ENCODE measurements at places on chromosomes 2 and 18.
A peak's percentile ranks its signal among the peaks of the same experiment; 100 is the strongest.

GRCh38 chr2:24682304-24682703 lies 110.9 kb downstream of the PTRHD1 start:
- peak; percentile 57 for ATAC-seq

DNA sequence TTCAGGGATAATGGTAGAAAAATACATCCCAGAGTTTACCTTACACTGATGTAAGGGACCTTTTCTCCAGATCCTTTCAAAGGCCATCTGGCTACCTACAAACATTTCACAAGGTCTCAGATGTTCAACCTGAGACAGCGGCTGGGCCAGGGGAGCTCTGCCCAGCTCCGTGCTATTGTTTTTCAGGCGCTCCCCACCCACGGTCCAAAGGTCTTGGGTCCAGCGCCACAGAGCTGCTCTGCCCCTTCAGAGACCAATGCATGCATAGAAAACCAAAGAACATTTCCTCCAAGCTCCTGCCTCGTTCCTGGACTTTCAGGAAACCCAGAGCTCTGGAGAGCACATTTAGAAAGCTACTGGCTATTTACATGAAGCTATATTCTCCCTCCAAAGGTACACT lies 40.3 kb downstream of the COPS8 start:
- no peak for ATAC-seq

DNA sequence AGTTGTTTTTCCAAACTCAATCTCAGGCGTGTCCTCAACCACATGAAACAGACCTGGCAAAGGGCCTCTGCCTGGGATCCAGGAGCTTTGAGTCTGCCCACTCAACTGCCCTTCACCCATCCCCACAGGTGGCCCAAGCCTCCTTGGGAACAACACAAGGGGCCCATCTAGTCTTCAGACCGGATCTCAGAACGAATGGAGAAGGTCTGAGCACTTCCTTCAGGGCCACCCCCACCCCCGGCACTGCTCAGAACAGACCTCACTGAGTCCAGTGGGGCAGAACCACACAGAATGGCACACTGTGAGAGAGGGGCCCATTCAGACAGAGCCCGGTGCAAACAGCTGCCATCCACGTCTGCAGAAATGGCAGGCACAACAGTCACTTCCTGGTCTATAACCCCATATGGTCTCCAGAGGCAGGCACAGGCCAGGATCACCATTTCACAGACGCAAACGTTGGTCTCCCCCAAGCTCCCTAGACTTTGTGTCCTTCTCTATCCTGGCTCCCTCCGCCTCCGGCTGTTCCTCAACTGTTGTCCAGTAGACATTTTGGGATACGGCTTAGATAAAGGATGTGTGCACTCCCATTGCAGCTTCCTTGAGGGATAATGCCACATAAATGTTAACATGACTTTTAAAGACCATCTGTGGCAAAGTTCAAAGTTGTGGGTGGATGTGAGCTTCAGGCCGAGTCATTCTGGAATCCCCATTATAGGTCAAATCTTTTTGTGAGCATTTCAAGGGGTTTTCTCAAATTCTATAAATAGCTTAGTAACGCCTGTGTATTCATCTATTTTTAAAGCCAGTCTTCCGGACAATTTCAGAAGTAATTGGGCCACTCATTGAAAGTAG lies 149.7 kb downstream of the SMAD7 start:
- no peak for ATAC-seq

GRCh38 chr2:187900021-187900420 lies 345.8 kb upstream of the TFPI start:
- ATAC-seq = no peak

- no peak for ATAC-seq
Observed at GRCh38 chr2:80070587-80070986, 234.0 kb downstream of the LRRTM1 start.

GRCh38 chr2:241432824-241433448 lies 75.4 kb downstream of the STK25 start:
- no peak for ATAC-seq

GRCh38 chr2:187586011-187586641 lies 31.9 kb upstream of the TFPI start:
- peak; percentile 25 for ATAC-seq

- no peak for ATAC-seq
Observed at GRCh38 chr2:26934985-26935384, 35.5 kb upstream of the MAPRE3 start.

DNA sequence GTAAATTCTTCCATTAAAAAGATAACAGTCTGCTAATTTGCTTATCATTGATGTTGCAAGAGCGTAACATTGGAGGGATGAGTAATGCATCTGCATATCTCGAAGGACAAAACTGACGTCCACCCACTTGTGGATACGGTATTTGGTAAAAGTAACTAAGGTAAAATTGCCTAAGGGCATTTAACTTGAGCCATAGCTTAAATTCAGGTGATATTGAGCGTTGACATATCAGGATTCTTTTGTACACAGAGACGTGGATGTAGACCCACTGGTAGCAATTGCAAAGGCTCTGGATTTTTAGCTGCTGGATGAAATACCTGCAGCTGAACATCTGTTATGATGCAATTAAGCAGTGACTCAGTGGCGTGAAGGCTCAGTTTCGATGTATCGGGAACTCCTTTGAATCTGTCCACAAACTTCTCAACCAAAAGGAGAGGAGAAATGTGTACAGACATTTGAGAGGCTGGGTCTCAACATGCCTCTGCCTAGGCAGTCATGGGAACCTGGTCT lies 119.3 kb downstream of the SPTBN1 start:
- ATAC-seq = no peak

GRCh38 chr2:26702025-26702424 lies 9.5 kb downstream of the KCNK3 start:
- ATAC-seq = peak; percentile 41

GRCh38 chr2:181364492-181365170 lies 92.6 kb upstream of the ITGA4 start:
- ATAC-seq = no peak

DNA sequence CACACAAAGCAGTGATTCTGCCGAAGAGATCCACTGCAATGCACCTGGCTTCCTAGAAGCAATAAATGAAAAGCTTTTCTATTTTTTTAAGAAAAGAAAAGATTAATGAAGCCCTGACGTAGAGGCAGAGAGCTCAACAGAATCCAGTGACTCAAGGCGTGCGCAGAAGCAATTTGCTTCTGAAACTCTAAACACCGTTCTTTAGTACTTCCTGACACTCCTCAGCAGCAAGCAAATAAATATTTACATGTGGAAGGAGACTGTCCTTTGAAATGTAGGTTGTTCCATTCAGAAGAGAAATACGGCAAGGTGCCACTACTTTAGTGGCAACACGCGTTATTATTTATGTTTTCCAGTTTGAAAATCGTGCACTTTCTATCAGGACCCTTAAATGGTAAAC lies 126.2 kb upstream of the ZNF516 start:
- ATAC-seq = no peak

DNA sequence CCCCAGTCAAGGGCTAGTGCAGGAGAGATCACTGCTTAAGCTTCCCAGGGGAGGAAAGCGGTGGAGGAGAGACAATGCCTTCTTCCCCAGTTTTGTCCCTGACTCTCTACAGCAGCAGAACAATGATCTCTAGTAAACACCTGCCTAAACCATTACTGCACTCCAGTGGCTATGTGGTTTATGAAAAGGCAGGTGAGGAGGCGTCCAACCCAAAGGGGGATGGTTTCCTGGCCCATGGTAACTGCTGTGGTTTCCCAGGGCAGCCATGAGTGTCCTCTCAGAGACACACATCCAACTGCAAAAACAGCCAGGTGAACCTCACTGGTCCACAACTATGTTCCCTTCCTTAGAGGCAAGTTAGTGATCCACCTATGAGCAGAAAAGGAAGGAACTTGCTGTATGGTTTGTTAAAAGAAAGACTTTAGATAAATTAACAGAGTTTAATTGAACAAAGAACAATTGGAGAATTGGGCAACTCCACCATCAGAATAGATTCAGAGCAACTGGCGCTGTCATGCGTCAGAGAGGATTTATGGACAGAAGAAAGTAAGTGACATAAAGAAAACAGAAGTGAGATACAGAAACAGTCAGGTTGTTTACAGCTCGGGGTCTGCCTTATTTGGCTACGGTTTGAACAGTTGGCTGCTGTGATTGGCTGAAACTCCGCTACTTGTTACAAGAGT lies 4.8 kb upstream of the TTC39C start:
- ATAC-seq = no peak

- ATAC-seq = no peak
Observed at GRCh38 chr18:49303379-49303778, 157.1 kb downstream of the DYM start.

GRCh38 chr2:241064008-241064801 lies 37.9 kb downstream of the MTERF4 start:
- ATAC-seq = peak; percentile 55

DNA sequence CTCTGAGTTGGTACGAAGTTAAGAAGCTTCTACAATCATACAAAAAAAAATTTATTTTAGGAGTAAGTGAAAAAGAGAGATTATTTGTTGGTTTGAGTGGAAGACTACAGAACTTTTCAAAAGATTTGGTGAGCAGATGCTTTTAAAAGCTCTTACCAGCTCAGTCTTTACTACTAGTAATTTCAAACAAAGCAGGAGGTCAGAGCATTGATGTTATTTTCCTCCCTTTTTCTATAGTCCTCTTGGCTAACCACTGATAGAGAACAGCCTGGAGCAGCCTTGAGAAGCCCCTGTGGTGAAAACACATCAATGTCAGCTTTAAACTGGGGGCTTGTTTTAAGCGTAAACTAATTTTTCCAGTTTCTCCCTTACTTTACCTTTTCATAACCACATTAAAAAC lies 559.3 kb upstream of the CDH2 start:
- ATAC-seq = peak; percentile 65

- ATAC-seq = no peak
Observed at GRCh38 chr2:182463760-182464159, 36.9 kb upstream of the PDE1A start.

DNA sequence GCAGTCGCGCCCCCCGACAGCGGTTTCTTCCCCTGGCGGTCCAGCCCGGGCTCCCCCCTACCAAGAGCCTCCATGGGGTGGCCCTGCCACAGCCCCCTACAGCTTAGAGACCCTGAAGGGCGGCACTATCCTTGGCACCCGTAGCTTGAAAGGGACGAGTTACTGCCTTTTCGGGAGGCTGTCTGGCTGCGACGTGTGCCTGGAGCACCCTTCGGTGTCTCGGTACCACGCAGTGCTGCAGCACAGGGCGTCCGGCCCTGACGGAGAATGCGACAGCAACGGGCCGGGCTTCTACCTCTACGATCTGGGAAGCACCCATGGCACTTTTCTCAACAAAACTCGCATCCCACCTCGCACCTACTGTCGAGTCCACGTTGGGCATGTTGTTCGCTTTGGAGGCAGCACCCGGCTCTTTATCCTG lies 475 bp downstream of the SLC4A1AP start:
- ATAC-seq = peak; percentile 35

DNA sequence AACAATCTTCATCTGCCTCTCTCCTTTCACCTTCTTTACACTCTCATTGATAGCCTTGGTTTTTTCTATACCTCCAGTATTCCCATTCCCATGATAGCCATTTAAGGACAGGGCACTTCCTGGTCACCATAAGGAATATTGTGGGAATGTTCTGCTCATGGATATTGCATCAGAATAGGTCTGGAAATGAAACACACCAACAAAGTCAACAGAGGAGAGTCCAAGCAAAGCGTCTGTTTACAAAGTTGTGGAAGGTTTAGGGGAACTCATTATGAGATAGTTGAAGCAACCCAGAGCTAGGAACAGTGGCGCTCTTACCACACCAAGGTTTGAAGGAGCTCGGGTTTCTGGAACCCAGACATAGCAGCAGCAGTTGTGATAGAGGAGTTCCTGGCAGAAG lies 150.3 kb upstream of the TNP1 start:
- no peak for ATAC-seq

DNA sequence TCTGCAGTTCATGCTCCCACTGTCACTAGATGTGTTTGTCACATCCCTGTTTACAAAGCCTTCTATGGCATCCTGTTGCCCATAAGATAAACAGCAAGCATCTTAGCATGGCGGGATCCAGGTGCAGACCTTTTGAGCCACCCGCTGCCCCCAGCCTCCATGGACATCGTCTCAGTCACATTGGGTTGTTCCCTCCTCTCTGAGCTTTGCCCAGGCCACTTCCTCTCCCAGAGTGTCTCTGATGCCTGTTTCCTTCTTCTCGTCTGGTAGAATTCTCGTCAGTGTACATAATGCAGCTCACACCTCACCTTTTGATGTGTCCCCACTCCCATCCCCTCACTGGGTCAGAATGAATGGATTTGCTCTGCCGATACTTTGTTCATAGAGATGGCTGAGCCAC lies 239.0 kb upstream of the APCDD1 start:
- ATAC-seq = no peak

DNA sequence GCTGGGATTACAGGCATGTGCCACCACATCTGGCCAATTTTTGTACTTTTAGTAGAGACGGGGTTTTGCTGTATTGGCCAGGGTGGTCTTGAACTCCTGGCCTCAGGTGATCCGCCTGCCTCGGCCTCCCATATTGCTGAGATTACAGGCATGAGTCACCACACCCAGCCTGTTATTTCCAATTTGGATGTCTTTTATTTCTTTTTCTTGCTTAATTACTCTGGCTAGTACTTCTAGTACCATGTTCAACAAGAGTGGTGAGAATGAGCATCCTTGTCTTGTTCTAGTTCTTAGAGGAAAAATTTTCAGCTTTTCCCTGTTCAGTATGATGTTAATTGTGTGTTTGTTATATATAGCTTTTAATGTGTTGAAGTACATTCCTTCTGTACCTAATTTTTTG lies 23.4 kb downstream of the CCDC138 start:
- no peak for ATAC-seq

- no peak for ATAC-seq
Observed at GRCh38 chr2:106841886-106842645, 43.9 kb downstream of the ST6GAL2 start.

GRCh38 chr18:54824761-54825160 lies 3.5 kb upstream of the RAB27B start:
- no peak for ATAC-seq

GRCh38 chr2:175535631-175536030 lies 354.1 kb upstream of the ATP5MC3 start:
- ATAC-seq = no peak

GRCh38 chr18:37611614-37612279 lies 46.1 kb upstream of the CELF4 start:
- ATAC-seq = no peak

- no peak for ATAC-seq
Observed at GRCh38 chr18:7370802-7371201, 139.9 kb downstream of the LRRC30 start.

- ATAC-seq = no peak
Observed at GRCh38 chr2:16394986-16395550, 270.6 kb downstream of the CYRIA start.

DNA sequence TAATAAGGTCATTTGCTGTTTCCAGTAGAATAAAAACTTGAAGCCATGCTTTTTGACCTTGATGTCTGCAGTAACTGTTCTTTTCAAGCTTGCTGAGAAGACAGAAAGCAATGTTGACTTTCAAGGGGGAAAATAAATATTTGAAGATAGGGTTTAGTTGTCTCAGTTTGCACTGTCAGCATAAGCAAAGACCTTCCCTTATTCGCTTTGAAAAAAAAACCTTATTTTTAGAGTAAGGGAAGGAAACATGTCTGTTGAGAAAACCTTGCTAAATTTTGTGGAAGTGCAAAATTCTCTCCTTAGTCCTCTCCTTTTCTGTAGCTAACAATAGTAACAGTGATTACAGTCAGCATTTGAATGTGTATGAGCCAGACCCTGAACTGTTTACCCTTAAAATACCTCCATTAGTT lies 43.1 kb downstream of the MAP4K4 start:
- no peak for ATAC-seq

All from SK-N-SH treated with all-trans-retinoic acid at 6 μM for 48 hours (cell line).